ENCODE measurements at places on chromosomes 3 and 15. TPM values are rescaled to one million over a fixed set of nuclear protein-coding genes. Genes with fewer than 3 reads are reported as not detected.

The UROC1 gene
- polyA plus RNA-seq: not detected

The ZBTB38 gene
- 21.2 TPM for polyA plus RNA-seq

The CTXN2 gene
- not detected for polyA plus RNA-seq

The CYP1A1 gene
- 1.0 TPM for polyA plus RNA-seq

The GOLGA6L9 gene
- 3.3 TPM for polyA plus RNA-seq

The ADCY5 gene
- polyA plus RNA-seq: 6.6 TPM

The DUOXA1 gene
- polyA plus RNA-seq: 0.43 TPM

The CCR3 gene
- polyA plus RNA-seq: not detected

The LAMB2 gene
- 1,923 TPM for polyA plus RNA-seq

The SELENOK gene
- 94.9 TPM for polyA plus RNA-seq

The WDR53 gene
- polyA plus RNA-seq: 3.4 TPM

The CDHR4 gene
- not detected for polyA plus RNA-seq

The CEMIP gene
- 0.10 TPM for polyA plus RNA-seq

The OSBPL10 gene
- 3.1 TPM for polyA plus RNA-seq

The ZSCAN29 gene
- polyA plus RNA-seq: 5.0 TPM

The GPR87 gene
- not detected for polyA plus RNA-seq

The CLDN11 gene
- polyA plus RNA-seq: 1.4 TPM

The CMSS1 gene
- 35.6 TPM for polyA plus RNA-seq

The TMCO5A gene
- not detected for polyA plus RNA-seq

The XYLB gene
- polyA plus RNA-seq: 0.15 TPM

The NPAP1 gene
- polyA plus RNA-seq: not detected

The BNC1 gene
- polyA plus RNA-seq: not detected

The PEX5L gene
- polyA plus RNA-seq: not detected

The SLC22A14 gene
- polyA plus RNA-seq: not detected

The DNAJC19 gene
- polyA plus RNA-seq: 70.2 TPM

The MUSTN1 gene
- 474 TPM for polyA plus RNA-seq

The NAALADL2 gene
- 4.3 TPM for polyA plus RNA-seq

All from aorta (tissue), 5 donors.